Activated CD4-positive, CD25-positive, alpha-beta regulatory T cell treated with anti-CD3 and anti-CD28 coated beads, Interleukin-2, amount 50 U/mL, for 16 hours (primary cell): ENCODE measurements at places on chromosomes 13 and 19.

DNA sequence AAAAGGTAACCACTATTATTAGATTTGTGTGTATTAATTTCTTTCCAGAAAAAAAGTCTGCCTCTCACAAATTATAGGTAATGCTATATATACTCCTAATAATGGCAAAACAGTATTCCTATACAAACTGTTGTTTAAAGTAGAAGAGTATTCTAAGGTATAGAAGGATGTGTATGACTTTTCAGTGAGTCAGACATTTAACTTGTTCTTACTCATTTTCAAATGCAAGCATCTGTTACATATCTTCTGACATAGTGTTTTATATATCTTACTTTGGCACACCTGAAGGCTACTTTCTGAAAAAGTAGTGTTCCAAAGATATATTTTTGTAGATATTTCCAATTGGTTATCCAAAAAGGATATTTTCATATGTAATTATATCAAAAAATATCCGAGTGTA is 3.5 kb upstream of the SLITRK5 start:
- no peak for DNase-seq

DNA sequence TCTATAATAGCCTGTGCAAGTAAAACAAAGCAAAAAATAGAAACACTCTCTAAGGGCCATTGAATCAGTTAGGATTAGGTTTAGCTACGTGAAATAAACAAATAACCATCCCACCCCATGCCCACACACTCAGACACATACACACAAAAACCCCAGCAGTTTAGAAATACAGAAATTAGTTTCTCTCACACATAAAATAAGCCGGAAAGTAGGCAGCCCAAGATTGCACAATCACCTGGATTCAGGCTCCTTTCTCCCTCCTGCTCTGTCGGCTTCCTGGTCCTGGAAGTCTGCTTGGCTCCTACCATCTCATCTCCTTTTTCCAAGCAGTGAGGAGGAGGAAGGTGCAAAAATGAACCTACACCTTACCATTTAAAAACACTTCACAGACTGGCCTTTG is 22.6 kb upstream of the USP12 start:
- DNase-seq = no peak

GRCh38 chr13:75533861-75534260 is 3.8 kb downstream of the COMMD6 start:
- no peak for DNase-seq

- DNase-seq = no peak
Measured at GRCh38 chr19:41924151-41925145, 3.8 kb downstream of the ERFL start.

GRCh38 chr19:19659646-19660245 is 3.7 kb downstream of the ATP13A1 start:
- no peak for DNase-seq
